Activated T-helper 17 cell treated with anti-CD3 and anti-CD28 coated beads, Interleukin-2, amount 50 U/mL, for 72 hours (primary cell): ENCODE measurements at places on chromosomes 13 and 19.
A peak's percentile ranks its signal among the peaks of the same experiment; 100 is the strongest.

DNA sequence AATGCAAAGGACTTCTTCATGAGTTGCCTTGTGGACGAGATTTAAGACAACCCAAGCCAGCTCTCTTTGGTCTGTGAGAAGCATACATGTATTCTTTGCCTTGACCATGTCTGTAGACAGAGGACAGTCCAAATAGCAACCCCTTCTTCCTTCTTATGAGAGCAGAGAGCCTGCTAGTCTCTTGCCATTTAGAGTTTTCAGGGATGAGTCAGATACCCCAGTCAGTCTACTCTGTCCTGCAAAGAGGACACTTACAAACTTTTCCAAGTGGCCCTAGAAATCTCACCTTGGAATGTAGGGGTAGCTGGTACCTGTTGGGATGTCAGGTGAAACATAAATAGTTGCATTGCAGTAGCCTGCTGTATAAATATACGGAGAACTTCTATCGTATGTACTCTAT lies 36.7 kb downstream of the DNAJC3 start:
- ATAC-seq = no peak

DNA sequence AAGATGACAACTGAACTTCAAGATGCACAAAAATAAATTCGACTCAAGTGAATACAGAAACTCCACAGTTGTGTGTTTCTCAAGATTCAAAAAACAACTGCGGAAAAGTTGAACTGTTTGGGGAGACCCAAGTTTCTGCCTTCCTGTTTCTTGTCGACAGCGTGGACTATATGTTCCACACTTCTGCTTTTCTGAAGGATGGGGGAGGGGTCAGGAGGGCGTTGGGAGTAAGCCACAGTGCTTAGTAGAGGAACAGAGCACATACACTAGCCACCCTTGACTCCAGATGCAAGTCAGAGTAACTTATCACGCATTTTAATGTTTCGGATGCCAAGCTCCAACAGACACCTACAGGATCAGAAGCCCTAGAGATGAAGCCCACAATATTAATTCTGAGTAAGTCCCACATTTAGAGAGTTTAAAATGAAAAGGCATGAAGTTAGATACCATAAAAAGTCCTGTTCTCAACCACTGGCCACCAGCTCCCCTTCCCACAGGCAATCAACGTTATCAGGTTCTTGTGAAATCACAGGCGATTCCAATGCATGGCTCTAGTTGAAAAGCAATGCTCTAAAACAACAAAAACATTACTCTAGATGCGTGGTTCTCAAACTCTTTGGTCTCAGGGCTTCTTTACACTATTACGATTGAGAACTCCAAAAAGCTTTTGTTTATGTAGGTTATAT lies 4.2 kb downstream of the TUBGCP3 start:
- ATAC-seq = no peak

DNA sequence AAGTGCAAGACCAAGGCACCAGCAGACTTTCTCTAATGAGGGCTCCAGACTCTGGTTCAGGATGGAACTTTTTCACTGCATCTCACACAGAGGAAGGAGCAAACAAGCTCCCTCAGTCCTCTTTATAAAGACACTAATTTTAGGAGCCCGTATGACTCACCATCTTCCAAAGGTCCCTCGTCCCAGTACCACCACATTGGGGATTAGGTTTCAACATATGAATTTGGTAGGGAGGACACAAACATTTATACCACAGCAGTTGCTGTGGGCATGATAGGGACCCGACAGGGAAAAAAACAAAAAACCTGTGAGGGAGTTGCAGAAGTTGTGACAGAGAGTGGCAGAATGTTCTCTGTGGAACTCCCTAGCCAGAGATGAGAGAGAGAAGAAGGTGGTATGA lies 6.5 kb upstream of the CNMD start:
- ATAC-seq = no peak

- no peak for ATAC-seq
Measured at GRCh38 chr13:75478659-75479058, 3.3 kb downstream of the TBC1D4 start.

- ATAC-seq = no peak
Measured at GRCh38 chr19:6778386-6778785, 5.9 kb downstream of the VAV1 start.

DNA sequence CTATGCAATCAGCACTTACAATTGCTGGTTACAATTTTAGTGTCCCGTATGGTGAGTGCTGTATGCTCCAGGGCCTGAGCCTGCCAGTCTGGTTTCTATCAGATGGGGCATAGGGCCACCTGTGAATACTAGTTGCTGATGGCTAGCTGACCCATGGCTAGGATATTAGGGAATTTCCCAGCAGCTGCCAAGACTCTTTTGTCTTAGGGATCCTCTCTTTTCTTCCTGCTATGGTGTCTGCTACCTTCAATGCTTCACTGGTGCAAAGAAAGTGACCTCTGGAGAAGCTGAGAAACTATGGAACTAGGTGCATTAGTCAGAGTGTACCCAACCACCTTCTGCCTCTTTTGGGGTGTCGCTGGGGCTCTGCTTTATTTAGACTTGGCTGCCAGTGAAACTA lies 11.6 kb downstream of the CCDC169 start:
- no peak for ATAC-seq

DNA sequence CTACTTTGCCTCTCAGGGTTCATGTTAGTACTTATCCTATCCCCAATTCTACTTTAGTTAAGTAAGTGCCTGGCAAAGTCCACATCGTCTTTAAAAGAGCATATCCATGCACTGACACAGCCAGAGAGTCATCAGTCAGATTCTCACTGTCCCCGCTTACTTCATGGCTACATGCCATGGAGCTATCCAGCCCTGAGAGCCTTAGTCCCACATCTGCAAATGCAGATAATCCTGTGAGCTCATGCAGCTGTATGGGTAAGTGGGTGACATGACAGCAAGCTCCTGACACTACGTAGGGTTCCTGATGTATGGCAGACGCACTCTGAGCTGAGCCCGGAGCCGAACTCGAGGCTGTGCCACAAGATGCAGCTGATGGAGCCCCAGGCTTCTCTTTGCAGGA lies 661.5 kb downstream of the LIG4 start:
- no peak for ATAC-seq

DNA sequence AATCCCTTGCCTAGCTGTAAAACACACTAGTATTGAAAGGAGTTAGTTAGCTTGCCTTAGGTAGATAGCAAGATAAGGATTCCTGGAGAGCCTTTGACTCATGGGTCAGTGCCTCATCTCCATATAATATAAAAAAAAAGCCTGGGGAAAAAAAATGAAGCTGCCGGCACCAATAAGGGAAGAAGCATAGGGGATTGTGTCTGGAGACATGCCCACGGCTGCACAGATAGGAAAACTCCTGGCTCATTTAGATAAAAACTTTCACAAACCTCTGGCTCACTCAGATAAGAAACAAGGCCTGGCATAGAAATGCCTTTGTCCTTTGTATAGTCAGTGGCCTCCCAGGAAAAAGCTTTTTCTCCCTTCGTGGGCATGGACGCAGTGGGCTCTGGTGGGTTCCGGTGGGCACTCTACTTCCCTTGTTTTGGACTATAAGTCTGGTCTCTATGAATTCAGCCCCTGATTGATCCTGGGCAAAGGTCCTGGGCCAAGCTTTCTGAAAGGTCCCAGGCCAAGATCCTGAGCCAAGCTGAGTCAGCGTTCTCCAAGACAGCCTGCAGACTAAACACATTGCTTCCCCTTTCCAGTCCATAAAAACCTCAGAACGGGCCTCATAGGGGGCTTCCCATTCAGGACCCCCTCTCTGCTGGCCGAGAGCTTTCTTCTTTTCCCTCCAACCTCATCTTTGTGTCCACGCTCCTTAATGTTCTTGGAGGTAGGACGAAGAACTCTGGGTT lies 4.9 kb upstream of the OR7A17 start:
- no peak for ATAC-seq

DNA sequence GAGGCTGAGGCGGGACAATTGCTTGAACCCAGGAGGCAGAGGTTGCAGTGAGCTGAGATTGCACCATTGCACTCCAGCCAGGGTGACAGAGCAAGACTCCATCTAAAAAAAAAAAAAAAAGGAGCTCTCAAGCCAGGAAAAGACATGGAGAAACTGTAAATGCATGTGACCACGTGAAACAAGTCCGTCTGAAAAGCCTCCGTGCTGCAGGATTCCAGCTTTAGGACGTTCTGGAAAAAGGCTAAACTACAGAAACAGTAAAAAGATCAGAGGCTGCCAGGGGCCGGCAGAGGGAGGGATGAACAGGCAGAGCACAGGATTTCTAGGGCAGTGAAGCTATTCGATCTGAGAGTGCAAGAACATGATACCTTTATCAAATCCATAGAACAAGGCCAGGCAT lies 40.7 kb upstream of the NDUFS7 start:
- no peak for ATAC-seq

GRCh38 chr19:17687857-17688784 lies at the start of gene UNC13A:
Gene UNC13A (minus strand): TSS chr19:17688354. CDS start chr19:17688199, 155 bp downstream.
- peak; percentile 52 for ATAC-seq

DNA sequence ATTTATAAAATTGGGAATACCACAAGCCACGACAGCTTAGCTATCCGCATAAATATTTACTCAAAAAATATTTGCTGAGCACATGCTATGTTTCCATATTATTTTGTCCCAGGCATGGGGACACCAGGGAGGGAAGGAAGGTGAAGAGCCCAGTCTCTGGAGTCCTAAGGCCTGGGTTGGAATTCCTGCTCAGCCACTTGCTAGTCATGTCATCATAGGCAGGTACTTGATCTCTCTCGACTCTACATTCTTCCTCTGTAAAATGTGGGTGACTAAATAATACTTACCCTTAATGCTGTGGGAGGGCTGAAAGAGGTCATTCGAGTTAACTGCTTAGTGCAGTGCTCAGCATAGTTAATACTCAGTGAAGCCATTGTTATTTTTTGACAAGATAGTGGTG lies 4.3 kb upstream of the RNASEH2B start:
- ATAC-seq = no peak

GRCh38 chr19:7565332-7565731 lies 29.8 kb downstream of the PNPLA6 start:
- no peak for ATAC-seq

DNA sequence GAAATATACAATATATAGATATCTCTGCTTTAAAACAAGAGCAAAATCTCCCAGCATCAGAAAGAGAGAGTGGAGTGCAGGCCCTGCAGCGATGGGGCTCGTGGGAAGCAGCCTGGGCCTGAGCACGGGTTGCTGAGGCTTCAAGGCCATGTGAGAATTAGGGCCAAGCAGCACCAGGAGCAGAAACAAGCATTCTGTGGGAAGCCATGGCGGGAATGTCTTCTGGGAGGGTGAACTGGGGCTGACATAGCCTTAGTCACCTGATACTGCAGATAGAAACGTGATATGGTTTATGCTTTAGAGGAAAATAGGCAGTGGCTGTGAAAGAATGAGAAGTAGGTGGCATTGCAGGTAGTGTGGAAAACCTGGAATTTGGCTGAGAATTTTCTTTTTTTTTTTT lies 472.3 kb downstream of the IRS2 start:
- ATAC-seq = no peak

DNA sequence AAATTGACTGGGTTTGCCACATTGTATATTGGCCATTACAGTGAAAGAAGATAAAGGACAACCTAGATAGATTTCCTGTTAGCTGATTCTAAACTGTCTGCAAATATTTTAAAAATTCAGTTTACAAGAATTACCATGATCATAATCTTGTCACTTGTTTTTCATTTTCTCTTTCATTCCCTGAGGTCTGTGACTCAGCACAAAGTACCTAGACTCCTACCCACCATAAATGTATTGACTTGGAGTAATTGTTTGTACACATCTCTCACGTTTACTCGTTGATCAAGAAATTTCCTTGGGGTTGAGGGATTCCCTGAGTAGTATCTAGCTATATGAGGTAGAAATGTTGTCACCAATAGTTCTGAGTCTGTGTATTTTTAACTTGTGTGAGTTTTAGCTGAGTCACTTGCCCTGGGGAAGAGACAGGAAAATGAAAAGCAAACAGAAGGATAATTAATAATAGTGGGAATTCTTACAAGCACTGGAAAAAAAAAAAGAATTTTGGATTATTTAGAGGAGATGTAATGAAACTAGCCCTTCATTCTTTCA lies 299.2 kb upstream of the DACH1 start:
- ATAC-seq = no peak

DNA sequence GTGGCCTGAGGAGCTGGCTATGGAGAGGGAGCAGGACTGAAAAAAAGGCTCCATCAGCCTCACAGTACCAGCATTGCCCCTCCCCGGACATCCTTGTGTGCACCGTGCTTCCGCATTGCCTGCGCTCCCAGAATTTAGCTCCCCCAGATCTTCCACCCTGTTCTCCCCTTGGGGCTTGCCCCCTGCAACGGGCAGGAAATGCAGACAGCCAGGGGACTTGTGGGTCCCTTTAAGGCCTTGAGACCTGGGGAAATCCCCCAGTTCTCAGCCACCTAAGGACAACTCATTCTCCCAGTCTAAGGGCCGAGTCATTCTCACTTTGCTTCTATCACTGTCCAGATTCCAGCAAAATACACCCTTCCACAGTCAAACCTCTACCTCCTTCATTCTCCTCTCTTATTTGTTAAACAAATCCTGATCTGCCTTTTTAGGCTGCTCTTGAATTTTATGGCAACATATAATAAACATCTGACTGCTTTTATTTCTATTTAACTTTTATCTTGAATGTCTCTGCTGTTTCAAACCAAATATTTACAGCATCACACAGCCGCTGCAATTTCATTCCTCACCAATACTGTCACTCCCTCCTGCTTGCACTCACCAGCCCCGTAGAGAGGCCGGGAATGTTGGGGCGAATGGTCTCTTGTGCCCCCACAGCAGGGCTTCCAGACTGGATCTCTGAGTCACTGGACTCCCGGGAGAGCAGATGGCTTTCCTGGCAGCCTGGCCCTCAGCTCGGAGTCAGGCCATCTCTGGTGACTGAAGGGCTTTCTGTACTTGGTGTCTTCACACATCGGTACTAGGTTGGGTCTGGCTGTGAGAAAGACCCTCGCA lies 221.9 kb downstream of the TSHZ3 start:
- ATAC-seq = peak; percentile 57

- no peak for ATAC-seq
Measured at GRCh38 chr13:41960211-41960636, 685 bp downstream of the VWA8 start.
